ENCODE measurements at places on chromosomes 7 and 10.

GRCh38 chr7:8638076-8638475 is 204.7 kb downstream of the NXPH1 start:
- peak; percentile 7 for DNase-seq

GRCh38 chr7:157930441-157930840 is 593.6 kb downstream of the DNAJB6 start:
- no peak for DNase-seq

GRCh38 chr10:601660-601963 is 87.9 kb downstream of the DIP2C start:
- no peak for DNase-seq

DNA sequence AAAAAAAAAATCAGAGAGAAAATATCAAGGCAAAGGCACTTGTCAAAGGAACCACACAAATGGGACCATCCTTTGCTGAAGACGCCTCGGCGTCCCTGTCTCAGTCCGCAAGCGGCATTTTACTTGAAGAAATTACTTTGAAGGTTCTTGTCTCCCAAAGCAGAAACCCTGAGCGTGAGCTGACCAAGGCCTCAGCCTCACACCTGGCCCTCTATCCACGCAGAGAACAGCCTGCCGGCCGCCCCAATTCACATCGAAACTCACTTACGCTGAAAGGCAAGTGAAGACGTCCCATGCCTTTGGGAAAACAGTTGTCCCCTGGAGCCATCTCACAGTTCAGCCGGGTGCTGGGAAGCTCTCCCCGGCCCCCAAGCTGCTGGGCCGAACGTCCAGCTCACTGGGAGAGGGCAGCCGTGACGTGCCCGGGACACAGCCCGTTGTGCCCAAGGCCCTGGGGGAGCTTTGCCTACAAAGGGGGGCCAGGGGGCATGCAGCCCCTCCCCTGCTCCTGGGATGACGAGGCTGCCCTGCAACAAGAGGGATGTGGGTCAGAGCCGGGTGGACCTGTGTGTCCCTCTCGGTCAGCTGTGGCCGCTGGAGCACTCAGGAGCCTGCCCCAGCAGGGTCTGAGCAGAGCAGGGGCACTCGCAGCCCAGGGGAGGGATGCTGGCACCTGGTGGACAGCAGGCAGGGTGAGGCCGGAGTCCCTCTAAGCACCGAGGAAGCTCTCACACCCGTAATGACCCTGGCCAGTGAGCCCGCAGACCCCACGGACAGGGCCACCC is 49.6 kb upstream of the PDGFA start:
- no peak for DNase-seq

GRCh38 chr7:152158801-152159587 is 133.5 kb downstream of the GALNT11 start:
- DNase-seq = no peak

DNA sequence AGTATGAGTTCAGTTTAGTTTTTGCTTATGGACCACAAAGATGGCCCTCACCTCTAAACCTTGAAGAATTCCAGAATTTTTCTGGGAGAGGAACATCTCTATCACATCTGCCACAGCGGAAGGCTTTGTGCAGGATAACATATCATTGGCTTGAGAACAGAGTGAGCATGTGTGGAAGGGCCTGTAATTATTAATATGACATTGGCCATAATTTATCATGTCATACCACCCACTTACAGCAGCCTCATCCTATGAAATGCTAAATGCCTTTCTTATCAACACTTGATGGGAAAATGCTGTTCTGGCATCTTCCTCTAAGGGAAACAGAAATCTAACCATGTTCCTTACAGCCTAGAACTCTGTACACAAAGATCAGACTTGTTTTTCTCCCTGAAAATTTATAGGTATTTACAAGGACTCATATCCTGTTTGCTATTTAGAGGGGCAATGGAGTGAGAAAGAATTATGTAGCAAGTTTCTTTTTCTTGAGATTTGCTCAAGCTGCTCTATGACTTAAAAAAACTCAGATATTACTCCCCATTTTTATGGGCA is 817.3 kb downstream of the LRMDA start:
- no peak for DNase-seq

- DNase-seq = no peak
These were observed 274.2 kb downstream of the ELMO1 start for GRCh38 chr7:37174460-37174859.

DNA sequence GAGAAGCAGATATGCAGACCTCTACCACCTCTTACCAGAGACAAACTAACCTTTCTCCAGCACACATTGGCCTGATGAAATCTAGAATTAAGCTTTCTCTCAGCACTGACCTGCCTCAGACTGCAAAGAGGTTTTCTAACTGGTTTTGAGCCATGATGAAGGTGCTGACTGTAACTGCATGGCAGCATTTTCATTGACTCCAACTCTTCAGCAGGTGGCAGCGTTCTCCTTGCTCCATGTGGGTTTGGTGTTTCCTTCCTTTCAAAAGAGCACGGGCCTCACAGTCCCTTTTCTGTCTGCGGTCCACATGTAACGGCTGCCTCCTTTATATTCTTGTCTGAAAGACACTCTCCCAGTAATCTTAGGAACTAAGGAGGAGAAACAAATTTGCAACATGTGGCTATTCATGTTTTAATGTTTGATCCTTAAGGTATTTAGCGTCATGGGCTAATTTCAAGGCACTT is 12.6 kb downstream of the KLLN start:
- peak; percentile 52 for DNase-seq

GRCh38 chr7:40232242-40232893 is 97.6 kb downstream of the SUGCT start:
- DNase-seq = peak; percentile 61

- DNase-seq = no peak
These were observed 165.6 kb upstream of the FAM3C start for GRCh38 chr7:121561717-121562116.

DNA sequence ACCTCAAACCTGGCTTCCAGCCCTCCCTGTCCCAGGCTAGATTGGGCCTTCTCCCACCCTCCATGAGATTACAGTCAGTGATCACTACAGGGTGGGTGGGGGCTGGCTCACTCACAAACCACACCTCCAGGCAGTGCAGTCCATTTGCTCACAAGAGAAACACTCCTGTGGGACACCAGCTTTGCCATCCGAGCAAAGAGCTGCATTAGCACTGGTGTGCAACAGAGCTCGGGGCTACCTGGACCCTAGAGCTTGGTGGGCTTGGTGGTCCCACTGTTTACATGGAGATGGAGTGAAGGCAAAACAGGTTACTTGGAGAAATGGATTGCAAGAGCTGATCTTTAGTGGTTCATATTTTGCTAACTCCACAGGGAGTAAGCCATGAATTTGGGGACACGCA is 451.7 kb upstream of the ZMIZ1 start:
- DNase-seq = no peak

- DNase-seq = no peak
These were observed 6.2 kb downstream of the OPALIN start for GRCh38 chr10:96352582-96352981.

DNA sequence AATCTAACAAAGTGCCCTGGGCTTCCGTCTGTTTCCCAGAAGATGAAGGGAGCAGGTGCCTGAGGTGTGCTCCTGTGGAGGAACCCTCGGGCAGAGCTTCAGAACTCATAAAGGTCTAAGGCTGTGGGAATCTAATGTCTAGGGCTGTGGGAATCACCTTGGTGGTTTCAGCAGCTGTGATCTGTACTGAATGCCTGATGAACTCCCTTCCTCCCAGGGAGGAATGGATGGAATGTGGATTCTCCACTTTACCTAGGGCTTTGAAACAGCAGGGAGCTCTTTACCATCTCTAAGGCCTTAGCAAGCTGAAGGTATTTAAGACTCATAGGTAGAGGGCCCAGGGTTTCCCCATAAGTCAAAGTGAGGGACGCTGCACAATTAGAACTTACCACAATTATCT is 36.0 kb upstream of the SEMA3E start:
- no peak for DNase-seq

GRCh38 chr10:101780187-101780817 is 2.9 kb downstream of the NPM3 start:
- no peak for DNase-seq

GRCh38 chr7:51267169-51267568 is 49.4 kb downstream of the COBL start:
- DNase-seq = no peak

DNA sequence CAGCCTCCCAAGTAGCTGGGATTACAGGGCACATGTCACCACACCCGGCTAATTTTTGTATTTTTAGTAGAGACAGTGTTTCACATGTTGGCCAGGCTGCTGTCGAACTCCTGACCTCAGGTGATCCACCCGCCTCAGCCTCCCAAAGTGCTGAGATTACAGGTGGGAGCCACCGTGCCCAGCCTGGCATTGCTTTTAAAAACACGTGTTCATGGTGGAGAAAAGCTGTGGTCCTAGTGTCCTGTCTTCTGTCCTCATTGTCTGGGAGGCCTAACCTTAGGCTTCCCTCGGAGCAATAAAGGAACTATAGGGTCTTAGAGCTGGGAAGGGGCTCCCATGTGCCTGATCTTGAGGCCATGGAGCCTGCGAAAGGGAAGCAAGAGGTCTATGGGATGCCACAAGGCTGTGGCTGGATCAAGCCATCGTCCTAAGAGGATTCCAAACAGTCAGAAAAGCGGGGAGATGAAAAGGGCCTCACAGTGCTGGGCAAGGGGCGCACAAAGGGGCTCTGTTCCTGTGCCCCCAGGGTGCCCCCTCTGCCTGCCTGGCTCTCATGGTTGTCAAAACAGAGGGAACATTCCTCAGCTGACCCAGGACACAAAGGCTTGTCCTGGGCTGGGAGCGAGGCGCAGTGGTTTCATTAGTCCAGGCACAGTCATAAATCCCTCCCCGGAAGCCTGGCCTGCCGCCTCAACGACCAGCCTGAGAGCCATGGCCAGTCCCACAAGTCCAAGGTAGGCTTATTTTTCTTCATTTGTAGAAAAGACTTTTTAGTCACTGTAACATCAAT is 106.6 kb upstream of the TNS3 start:
- DNase-seq = no peak
